ENCODE measurements at places on chromosomes 4 and X. TPM values are rescaled to one million over a fixed set of nuclear protein-coding genes. Genes with fewer than 3 reads are reported as not detected.
A peak's percentile ranks its signal among the peaks of the same experiment; 100 is the strongest.

GRCh38 chr4:140152013-140152703, 1.8 kb downstream of the MAML3 start:
- peak; percentile 78 for DNase-seq

- no peak for DNase-seq
Observed at GRCh38 chr4:164193676-164194075, 560.3 kb upstream of the SMIM31 start.

- DNase-seq = no peak
Observed at GRCh38 chrX:41761169-41761568, 37.2 kb downstream of the GPR82 start.

DNA sequence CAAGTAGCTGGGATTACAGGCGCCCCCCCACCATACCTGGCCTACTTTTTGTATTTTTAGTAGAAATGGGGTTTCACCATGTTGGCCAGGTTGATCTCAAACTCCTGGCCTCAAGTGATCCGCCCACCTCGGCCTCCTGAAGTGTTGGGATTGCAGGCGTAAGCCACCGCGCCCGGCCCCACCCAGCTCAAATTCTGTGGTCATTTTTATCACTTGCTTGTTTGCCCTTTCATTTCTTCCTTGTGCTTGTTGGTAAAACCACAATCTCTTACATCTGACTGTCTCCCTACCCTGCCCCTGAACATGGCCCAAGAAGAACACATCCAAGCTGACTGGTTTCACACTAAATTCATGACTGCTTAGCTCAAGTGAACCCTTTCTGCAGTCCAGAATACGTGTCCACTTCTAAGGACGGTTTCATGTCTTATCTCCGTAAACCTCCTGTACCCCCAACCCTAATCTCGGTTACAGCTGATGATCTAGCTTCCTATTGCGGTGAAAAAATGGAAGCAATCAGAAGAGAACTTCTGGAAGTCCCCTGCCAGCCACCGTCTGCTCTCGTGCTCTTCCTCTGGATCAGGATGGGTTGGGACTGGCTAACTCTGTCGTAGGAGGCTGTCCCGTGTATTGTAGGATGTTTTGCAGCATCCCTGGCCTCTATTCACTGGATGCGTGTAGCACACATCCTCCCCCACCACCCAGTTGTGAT, 5.4 kb upstream of the RS1 start:
- no peak for DNase-seq

DNA sequence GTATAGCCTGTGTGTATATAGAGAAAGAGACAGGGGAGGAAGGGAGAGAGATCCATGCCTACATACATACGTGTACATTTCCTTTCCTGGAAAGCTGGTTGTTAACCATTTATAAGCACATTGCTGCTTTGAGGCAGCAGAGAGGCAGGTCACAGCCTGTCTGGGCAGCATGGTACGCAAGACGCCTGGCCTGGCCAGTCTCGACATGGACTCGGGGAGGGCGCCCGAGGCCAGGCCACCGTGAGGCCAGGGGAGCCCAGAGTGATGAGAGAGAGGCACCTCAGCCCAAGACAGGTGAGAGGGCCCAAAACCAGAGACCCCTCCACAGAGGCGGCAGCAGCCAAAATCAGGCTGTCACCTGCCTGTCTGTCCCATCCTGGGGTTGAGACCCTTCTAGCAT, 3.9 kb downstream of the TREX2 start:
- no peak for DNase-seq

- no peak for DNase-seq
Observed at GRCh38 chr4:11843340-11843739, 414.6 kb upstream of the HS3ST1 start.

- DNase-seq = no peak
Observed at GRCh38 chrX:68249903-68250302, 183.4 kb downstream of the OPHN1 start.

GRCh38 chr4:147596981-147597380, 20.2 kb upstream of the TMEM184C start:
- DNase-seq = no peak

DNA sequence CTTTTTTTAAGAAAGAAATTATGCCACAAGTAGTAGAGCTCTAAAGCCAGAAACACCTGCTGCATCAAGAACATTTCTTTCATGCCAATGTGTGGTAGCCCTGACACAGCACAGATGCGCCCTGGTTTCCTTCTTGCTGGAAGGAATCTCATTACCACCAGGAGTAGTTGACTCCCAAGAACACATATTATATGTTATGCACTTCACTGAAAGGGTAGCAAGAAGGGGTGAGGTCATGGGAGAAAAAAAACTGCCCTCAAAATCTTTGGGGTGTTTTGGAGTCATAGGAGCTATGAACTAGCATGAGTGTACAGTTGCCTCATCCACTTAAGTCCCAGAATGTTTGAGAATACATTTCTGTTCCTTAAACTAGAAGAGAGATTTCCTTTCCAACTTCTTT, 185.8 kb upstream of the C1QTNF7 start:
- no peak for DNase-seq

NUDT11 gene
- 4.7 TPM for total RNA-seq

GRCh38 chr4:56208103-56208502, 179.2 kb downstream of the AASDH start:
- DNase-seq = no peak

GRCh38 chrX:100085846-100086245, 324.2 kb downstream of the PCDH19 start:
- DNase-seq = no peak

GRCh38 chr4:140298001-140298400, 75.4 kb upstream of the SCOC start:
- DNase-seq = no peak

PALLD gene
- 458 TPM for total RNA-seq

DNA sequence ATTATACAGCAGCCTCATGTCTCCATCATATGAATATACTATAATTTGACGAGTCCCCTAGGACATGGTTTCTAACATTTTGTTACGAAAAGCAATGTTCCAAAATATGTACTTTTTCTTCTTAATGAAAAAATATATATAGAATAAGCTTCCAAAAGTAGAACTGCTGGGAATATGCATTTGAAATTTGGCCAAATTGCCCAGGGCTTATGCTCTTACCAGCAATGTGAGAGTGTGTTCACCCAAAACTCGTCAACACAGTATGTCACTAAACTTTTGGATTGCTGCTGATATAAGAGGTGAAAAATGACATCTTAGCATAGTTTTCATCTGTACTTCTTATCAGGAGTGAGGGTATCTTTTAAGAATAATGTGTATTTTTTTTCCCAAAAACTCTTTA, 64.6 kb upstream of the STIM2 start:
- DNase-seq = no peak

- no peak for DNase-seq
Observed at GRCh38 chrX:124212622-124213021, 119.8 kb upstream of the TEX13D start.

All from uterus (tissue), 4 donors.